ENCODE measurements at places on chromosomes 13 and 19. TPM values are rescaled to one million over a fixed set of nuclear protein-coding genes. Genes with fewer than 3 reads are reported as not detected.

Gene FZR1
- total RNA-seq: 50.7 TPM

Gene RNF17
- total RNA-seq: 0.43 TPM

Gene ZNF493
- total RNA-seq: 12.8 TPM

Gene KCNJ14
- 0.86 TPM for total RNA-seq

Gene KLK14
- total RNA-seq: 0.69 TPM

Gene OPA3
- 13.8 TPM for total RNA-seq

Gene CEACAM3
- total RNA-seq: not detected

Gene SPC24
- 59.6 TPM for total RNA-seq

Gene CD33
- total RNA-seq: 0.27 TPM

GRCh38 chr19:31139871-31140505 is 209.2 kb downstream of the TSHZ3 start:
- H3K4me1 ChIP-seq: no peaks in the 10 kb centered on the region
- no peak overlapping the region for H3K27ac ChIP-seq
- no peak overlapping the region for H3K4me3 ChIP-seq
- H3K27me3 ChIP-seq: no peaks in the 10 kb centered on the region
- no peaks in the 10 kb centered on the region for H3K36me3 ChIP-seq

- no peak overlapping the region for H3K4me3 ChIP-seq
- H3K27ac ChIP-seq: peak overlapping the region; percentile 81
- H3K27me3 ChIP-seq: no peaks in the 10 kb centered on the region
- H3K4me1 ChIP-seq: peaks cover 16% of the 10 kb centered on the region
- H3K36me3 ChIP-seq: no peaks in the 10 kb centered on the region
- DNase-seq: peak; percentile 10
Observed at GRCh38 chr19:28394725-28395124, 818.2 kb downstream of the UQCRFS1 start.

DNA sequence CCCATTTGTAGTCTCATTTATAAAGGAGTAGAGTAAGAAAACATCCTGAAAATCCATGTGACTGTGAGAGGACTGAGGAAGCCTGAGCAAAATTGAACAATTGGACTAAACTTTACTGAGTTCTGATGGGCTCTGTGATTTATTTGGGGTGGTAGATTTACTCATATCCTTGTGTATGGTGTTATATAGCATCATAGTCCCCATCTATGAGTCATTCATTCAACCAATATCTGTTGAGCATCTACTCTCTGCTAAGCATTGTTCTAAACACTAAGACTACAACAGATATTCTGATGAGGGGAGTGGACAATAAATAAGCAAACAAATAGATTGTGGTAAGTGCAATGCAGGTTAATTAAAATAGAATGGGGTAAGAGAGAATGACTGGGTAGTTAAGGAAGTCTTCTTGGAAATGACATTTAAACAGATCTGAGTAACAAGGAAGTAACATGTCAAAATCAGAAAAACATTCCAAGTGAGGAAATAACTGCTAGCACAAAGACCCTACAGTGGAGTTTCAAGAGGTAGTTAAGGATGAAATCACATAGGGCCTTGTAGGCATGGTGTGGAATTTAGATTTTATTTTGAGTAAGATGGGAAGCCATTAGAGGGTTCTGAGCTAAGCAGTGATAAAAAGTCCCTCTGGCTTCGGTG is 36.3 kb upstream of the MLNR start:
- H3K36me3 ChIP-seq: peaks cover 46% of the 10 kb centered on the region
- peaks cover 8% of the 10 kb centered on the region for H3K4me1 ChIP-seq
- H3K27ac ChIP-seq: no peak overlapping the region
- no peaks in the 10 kb centered on the region for H3K27me3 ChIP-seq
- DNase-seq: no peak

DNA sequence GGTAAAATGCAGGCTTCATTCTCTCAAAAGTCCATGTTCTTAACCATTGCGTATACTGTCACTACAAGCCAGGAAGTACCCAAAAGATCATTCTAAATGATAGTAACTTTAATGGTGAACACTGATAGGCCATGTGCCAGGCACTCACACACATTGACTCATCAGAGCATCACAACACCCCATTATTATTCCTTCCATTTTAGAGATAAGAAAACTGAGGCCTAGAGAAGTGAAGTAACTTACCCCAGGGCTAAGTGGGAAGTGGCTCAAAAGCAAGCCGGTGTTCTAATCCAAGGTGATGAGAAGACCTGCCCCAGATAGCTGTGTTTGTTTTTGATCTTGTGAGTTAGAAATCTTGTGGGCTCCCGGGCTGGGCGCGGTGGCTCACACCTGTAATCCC is 1.4 kb upstream of the PHLDB3 start:
- H3K27me3 ChIP-seq: no peaks in the 10 kb centered on the region
- no peak overlapping the region for H3K27ac ChIP-seq
- peaks cover 30% of the 10 kb centered on the region for H3K4me1 ChIP-seq
- H3K36me3 ChIP-seq: peaks cover 35% of the 10 kb centered on the region
- no peak overlapping the region for H3K4me3 ChIP-seq
- DNase-seq: no peak

GRCh38 chr19:16527334-16527935 is 14.8 kb downstream of the CHERP start:
- no peaks in the 10 kb centered on the region for H3K4me1 ChIP-seq
- no peak overlapping the region for H3K27ac ChIP-seq
- DNase-seq: no peak

GRCh38 chr13:52159159-52159982 is at the start of gene NEK3:
Gene NEK3 (minus strand): TSS chr13:52159597. CDS start chr13:52156191, 3,406 bp downstream.
- peak; percentile 77 for DNase-seq
- H3K27me3 ChIP-seq: no peaks in the 10 kb centered on the region
- peak within 1 kb of the TSS; percentile 85 for H3K27ac ChIP-seq
- peaks cover 30% of the 10 kb centered on the region for H3K4me1 ChIP-seq
- no peaks in the 10 kb centered on the region for H3K36me3 ChIP-seq
- peak within 1 kb of the TSS; percentile 78 for H3K4me3 ChIP-seq

GRCh38 chr13:95813139-95813538 is 136.2 kb downstream of the DNAJC3 start:
- no peak overlapping the region for H3K4me3 ChIP-seq
- H3K36me3 ChIP-seq: no peaks in the 10 kb centered on the region
- no peak for DNase-seq
- H3K27me3 ChIP-seq: peaks cover 16% of the 10 kb centered on the region
- no peaks in the 10 kb centered on the region for H3K4me1 ChIP-seq
- no peak overlapping the region for H3K27ac ChIP-seq

DNA sequence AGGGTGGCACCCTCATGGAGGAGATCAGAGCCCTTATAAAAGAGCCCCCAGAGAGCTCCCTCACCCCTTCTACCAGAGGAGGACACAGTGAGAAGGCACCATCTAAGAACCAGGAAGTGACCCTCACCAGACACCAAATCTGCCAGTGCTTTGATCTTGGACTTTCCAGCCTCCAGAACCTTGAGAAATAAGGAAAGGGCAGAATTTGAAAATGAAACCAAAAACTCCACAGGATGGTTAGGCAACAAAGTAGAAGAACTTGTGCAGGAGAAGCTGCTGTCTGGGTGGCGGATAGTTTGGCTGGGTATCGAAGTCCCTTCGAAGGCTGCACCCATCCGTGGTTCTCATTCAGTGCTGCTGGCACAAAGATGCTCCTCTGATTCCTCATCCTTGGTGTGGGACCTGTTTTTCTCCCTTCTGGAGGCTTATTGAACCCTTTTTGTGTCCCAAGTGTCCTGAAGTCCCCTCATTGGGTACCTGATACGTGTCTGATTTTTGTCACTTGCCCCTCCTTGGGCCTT is 130.8 kb downstream of the KDM4B start:
- DNase-seq: peak; percentile 20
- peaks cover 44% of the 10 kb centered on the region for H3K36me3 ChIP-seq
- H3K4me1 ChIP-seq: no peaks in the 10 kb centered on the region
- H3K4me3 ChIP-seq: no peak overlapping the region

- peaks cover 35% of the 10 kb centered on the region for H3K27me3 ChIP-seq
- peaks cover 3% of the 10 kb centered on the region for H3K36me3 ChIP-seq
- H3K27ac ChIP-seq: no peak overlapping the region
- DNase-seq: no peak
- H3K4me3 ChIP-seq: no peak overlapping the region
- peaks cover 28% of the 10 kb centered on the region for H3K4me1 ChIP-seq
Observed at GRCh38 chr19:48496959-48497727, 14.5 kb downstream of the LMTK3 start.

GRCh38 chr19:53983457-53984289 is 7.8 kb upstream of the CACNG6 start:
- no peak for DNase-seq
- peaks cover 29% of the 10 kb centered on the region for H3K27me3 ChIP-seq
- H3K4me3 ChIP-seq: no peak overlapping the region
- peaks cover 21% of the 10 kb centered on the region for H3K4me1 ChIP-seq
- H3K27ac ChIP-seq: no peak overlapping the region

- no peaks in the 10 kb centered on the region for H3K4me1 ChIP-seq
- no peaks in the 10 kb centered on the region for H3K36me3 ChIP-seq
- H3K27me3 ChIP-seq: peaks cover 2% of the 10 kb centered on the region
Observed at GRCh38 chr13:98216135-98216565, 39.1 kb upstream of the RNF113B start.

- no peaks in the 10 kb centered on the region for H3K36me3 ChIP-seq
- peak overlapping the region; percentile 49 for H3K4me3 ChIP-seq
- no peaks in the 10 kb centered on the region for H3K27me3 ChIP-seq
Observed at GRCh38 chr19:40144151-40144550, 47.1 kb upstream of the MAP3K10 start.

DNA sequence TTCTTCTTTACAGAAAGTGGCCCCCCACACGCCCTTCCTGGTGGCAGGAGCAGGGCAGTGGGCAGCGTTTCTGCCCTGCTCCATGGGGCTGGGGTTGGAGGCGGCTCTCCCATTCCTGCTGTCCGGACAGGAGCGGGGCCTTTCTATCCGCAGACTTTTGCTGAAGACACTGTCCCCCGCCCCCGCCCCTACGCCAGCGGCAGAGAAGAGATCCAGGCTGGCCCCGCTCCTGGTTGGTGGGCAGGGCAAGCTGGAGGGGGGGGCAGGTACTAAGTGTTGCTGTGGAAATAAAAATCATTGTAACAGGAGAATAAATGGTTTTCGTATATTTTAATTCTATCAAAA is 81.7 kb downstream of the ZNF429 start:
- peaks cover 12% of the 10 kb centered on the region for H3K4me1 ChIP-seq
- H3K27me3 ChIP-seq: no peaks in the 10 kb centered on the region
- no peak overlapping the region for H3K27ac ChIP-seq

- H3K4me3 ChIP-seq: no peak overlapping the region
- peaks cover 30% of the 10 kb centered on the region for H3K36me3 ChIP-seq
- no peaks in the 10 kb centered on the region for H3K4me1 ChIP-seq
- no peak for DNase-seq
- no peak overlapping the region for H3K27ac ChIP-seq
- H3K27me3 ChIP-seq: no peaks in the 10 kb centered on the region
Observed at GRCh38 chr13:42190529-42190928, 81.4 kb upstream of the AKAP11 start.

DNA sequence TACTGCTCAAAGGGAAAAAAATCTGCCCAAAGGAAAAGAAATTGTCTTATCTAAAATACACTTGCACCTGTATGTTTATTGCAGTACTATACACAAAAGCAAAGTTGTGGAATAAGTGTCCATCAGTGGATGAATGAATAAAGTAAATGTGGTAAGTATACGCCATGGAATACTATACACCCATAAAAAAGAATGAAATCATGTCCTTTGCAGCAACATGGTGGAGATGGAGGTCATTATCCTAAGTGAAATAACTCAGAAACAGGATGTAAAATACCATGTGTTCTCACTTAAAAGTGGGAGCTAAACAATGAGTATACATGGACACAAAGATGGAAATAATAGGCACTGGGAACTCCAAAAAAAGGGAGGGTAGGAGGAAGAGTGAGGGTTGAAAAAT is 3.8 kb upstream of the MUC16 start:
- H3K27ac ChIP-seq: no peak overlapping the region
- H3K4me1 ChIP-seq: no peaks in the 10 kb centered on the region
- H3K4me3 ChIP-seq: no peak overlapping the region
- H3K27me3 ChIP-seq: peaks cover 5% of the 10 kb centered on the region

DNA sequence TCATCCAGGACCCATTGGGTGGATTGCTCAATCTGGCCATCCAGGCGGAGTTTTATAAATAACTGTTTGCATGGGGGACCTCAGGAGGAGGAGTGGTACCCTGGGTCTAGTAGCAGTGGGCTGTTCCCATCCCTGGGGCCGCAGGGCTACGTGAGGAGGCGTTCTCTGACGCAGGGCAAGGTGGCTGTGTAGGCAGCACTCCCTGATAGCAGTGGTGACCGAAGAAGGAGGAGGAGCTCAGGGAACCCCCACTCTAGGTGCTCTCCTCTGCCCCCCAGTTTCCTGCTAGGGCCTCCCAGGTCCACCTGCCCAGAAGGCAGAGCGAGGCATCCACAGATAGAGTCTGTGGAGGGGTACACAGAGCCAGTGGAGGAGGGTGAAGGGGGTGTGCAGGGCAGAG is 64.1 kb downstream of the CCNE1 start:
- H3K36me3 ChIP-seq: no peaks in the 10 kb centered on the region
- peaks cover 2% of the 10 kb centered on the region for H3K4me1 ChIP-seq
- H3K4me3 ChIP-seq: no peak overlapping the region
- H3K27me3 ChIP-seq: peaks cover 22% of the 10 kb centered on the region
- H3K27ac ChIP-seq: no peak overlapping the region
- DNase-seq: no peak

- peaks cover 11% of the 10 kb centered on the region for H3K27me3 ChIP-seq
- DNase-seq: peak; percentile 97
- H3K36me3 ChIP-seq: peaks cover 12% of the 10 kb centered on the region
- peaks cover 23% of the 10 kb centered on the region for H3K4me1 ChIP-seq
- peak overlapping the region; percentile 91 for H3K27ac ChIP-seq
Observed at GRCh38 chr19:54464044-54464629, 559 bp upstream of the LENG9 start.

GRCh38 chr19:10353793-10354391 is 14.5 kb upstream of the ICAM3 start:
- no peaks in the 10 kb centered on the region for H3K4me1 ChIP-seq
- no peak overlapping the region for H3K27ac ChIP-seq
- no peaks in the 10 kb centered on the region for H3K27me3 ChIP-seq
- peak; percentile 75 for DNase-seq
- H3K4me3 ChIP-seq: no peak overlapping the region

GRCh38 chr13:75945841-75946482 is 309.8 kb downstream of the LMO7 start:
- no peaks in the 10 kb centered on the region for H3K4me1 ChIP-seq
- H3K27ac ChIP-seq: no peak overlapping the region
- peaks cover 8% of the 10 kb centered on the region for H3K27me3 ChIP-seq
- no peak overlapping the region for H3K4me3 ChIP-seq
- no peaks in the 10 kb centered on the region for H3K36me3 ChIP-seq

GRCh38 chr19:57363688-57364181 is 384 bp downstream of the TRAPPC2B start:
- no peak for DNase-seq
- H3K36me3 ChIP-seq: peaks cover 43% of the 10 kb centered on the region
- H3K27ac ChIP-seq: peak overlapping the region; percentile 94
- peaks cover 13% of the 10 kb centered on the region for H3K4me1 ChIP-seq

- DNase-seq: no peak
- H3K36me3 ChIP-seq: no peaks in the 10 kb centered on the region
- H3K27ac ChIP-seq: no peak overlapping the region
- no peak overlapping the region for H3K4me3 ChIP-seq
Observed at GRCh38 chr13:58884353-58885209, 1253.0 kb downstream of the PCDH17 start.

- no peak for DNase-seq
- no peaks in the 10 kb centered on the region for H3K4me1 ChIP-seq
- no peak within 1 kb of the TSS for H3K4me3 ChIP-seq
- H3K36me3 ChIP-seq: no peaks in the 10 kb centered on the region
- H3K27ac ChIP-seq: no peak within 1 kb of the TSS
Observed at GRCh38 chr19:9107375-9107774, at the start of gene OR7G2. Gene OR7G2 (minus strand): TSS chr19:9107475. CDS start chr19:9103243, 4,232 bp downstream.

GRCh38 chr19:20607943-20608342 is 42.4 kb upstream of the ZNF737 start:
- no peak overlapping the region for H3K27ac ChIP-seq
- no peak for DNase-seq
- no peak overlapping the region for H3K4me3 ChIP-seq
